ENCODE measurements at places on chromosomes 1 and 21. TPM values are rescaled to one million over a fixed set of nuclear protein-coding genes. Genes with fewer than 3 reads are reported as not detected.

The EIF4G3 gene
- 24.1 TPM for total RNA-seq

The VHLL gene
- not detected for total RNA-seq

The FNDC5 gene
- total RNA-seq, result 0.51 TPM

The CD52 gene
- total RNA-seq, result not detected

The PBXIP1 gene
- 134 TPM for total RNA-seq

The XCL2 gene
- total RNA-seq, result not detected

The TRPM2 gene
- total RNA-seq, result 2.1 TPM

The CHIA gene
- total RNA-seq, result not detected

The TAS1R1 gene
- total RNA-seq, result not detected

The CDCA8 gene
- total RNA-seq, result 2.2 TPM

The AKR7A3 gene
- 0.65 TPM for total RNA-seq

The NEK7 gene
- 23.5 TPM for total RNA-seq

The IFFO2 gene
- 19.9 TPM for total RNA-seq

The OR6N1 gene
- total RNA-seq, result not detected

The TRIM67 gene
- total RNA-seq, result 1.1 TPM

The AADACL3 gene
- not detected for total RNA-seq

The KRTAP11-1 gene
- total RNA-seq, result not detected

The UTS2 gene
- total RNA-seq, result not detected

The UQCRHL gene
- 0.65 TPM for total RNA-seq

The ACBD3 gene
- 24.0 TPM for total RNA-seq

Measured in mesangial cell (primary cell).